Left lung (tissue), 14 donors: ENCODE measurements at places on chromosomes 3 and 15. TPM values are rescaled to one million over a fixed set of nuclear protein-coding genes. Genes with fewer than 3 reads are reported as not detected.

The MAGEL2 gene
- 3.3 TPM for polyA plus RNA-seq

The SECISBP2L gene
- polyA plus RNA-seq: 91.3 TPM

The CCR4 gene
- 0.87 TPM for polyA plus RNA-seq

The RBP2 gene
- 0.48 TPM for polyA plus RNA-seq

The RAD51 gene
- 13.2 TPM for polyA plus RNA-seq

The SCN5A gene
- 0.89 TPM for polyA plus RNA-seq

The CPNE9 gene
- 0.29 TPM for polyA plus RNA-seq

The CELSR3 gene
- 0.83 TPM for polyA plus RNA-seq

The CCK gene
- not detected for polyA plus RNA-seq

The HCLS1 gene
- polyA plus RNA-seq: 6.8 TPM

The CCNB2 gene
- polyA plus RNA-seq: 31.3 TPM

The RASL12 gene
- 127 TPM for polyA plus RNA-seq
